ENCODE measurements at places on chromosomes 1 and 21.

DNA sequence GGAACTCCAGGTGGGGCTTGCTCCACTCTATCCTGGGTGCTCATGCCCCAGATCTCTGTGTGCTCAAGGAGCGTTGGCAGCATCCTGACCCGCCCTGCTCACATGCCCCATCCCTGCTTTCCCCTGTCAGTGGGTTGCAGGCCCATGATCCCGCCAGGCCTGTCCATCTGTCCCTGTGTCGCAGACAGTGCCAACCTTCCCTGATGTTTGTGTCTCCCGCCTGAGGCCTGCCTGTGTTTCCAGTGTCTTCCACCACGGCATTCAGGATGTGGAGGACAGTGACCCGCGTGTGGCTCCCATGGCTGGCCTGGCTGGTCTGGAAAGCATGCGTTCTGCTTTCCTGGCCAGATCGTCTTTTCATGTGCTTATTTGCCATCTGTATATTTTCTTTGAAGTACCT, 82.9 kb downstream of the PCBP3 start:
- no peak for DNase-seq

GRCh38 chr1:168714012-168714411, 15.0 kb downstream of the DPT start:
- DNase-seq, result no peak

DNA sequence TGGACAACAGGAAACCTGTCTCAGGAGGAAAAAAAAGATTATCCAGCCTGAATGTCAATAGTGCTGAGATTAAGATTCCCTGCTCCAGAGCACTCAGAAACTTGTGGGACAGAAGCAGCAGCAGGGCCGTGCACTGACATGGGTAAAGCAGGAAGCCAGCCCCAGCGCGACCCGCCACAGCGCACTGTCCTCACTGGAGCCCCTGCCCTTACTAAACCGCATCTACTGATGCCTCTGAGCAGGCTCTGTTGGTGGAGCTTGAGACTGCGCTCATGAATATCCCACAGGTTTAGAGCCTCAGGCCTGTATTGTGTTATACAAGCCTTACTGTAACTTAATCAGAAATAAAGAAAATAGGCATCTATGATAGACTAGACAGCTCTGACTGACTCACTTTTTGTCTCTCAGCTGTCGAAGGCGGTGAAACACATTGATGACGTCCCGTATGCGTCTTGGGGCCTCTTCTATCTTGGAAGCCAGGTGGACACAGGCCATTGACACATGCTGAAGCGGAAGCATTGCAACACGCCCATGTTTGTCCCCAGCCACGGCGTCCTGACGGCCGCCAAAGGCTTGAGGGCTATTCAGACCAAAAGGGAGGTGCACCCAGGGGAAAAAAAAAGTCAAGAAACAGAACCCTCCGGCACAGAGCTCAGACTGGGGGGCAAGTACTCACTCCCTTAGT, 1.2 kb downstream of the CCNL2 start:
- no peak for DNase-seq

- DNase-seq, result no peak
Measured at GRCh38 chr1:175540896-175541645, 202.3 kb downstream of the TNR start.

DNA sequence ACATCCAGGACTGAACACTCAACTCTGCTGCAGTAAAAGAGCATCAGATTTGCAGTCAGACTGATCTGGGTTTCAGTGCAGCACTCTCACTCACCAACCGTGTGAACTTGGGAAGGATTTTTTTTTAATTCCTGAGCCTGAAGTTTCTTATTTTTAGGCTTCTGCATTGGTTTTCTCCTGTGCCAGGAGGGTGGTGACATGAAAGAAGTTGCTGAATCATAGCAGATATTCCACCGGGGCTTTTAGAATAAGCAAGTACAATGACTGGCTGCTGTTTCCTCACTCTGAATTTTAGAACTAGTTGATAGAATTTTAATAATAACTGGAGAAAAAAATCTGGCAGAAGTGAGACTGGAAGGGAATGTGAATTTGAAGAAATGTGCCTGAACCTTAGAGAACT, 11.6 kb downstream of the ADAM30 start:
- no peak for DNase-seq

- peak; percentile 58 for DNase-seq
Measured at GRCh38 chr1:212909652-212910063, 40.7 kb upstream of the VASH2 start.

DNA sequence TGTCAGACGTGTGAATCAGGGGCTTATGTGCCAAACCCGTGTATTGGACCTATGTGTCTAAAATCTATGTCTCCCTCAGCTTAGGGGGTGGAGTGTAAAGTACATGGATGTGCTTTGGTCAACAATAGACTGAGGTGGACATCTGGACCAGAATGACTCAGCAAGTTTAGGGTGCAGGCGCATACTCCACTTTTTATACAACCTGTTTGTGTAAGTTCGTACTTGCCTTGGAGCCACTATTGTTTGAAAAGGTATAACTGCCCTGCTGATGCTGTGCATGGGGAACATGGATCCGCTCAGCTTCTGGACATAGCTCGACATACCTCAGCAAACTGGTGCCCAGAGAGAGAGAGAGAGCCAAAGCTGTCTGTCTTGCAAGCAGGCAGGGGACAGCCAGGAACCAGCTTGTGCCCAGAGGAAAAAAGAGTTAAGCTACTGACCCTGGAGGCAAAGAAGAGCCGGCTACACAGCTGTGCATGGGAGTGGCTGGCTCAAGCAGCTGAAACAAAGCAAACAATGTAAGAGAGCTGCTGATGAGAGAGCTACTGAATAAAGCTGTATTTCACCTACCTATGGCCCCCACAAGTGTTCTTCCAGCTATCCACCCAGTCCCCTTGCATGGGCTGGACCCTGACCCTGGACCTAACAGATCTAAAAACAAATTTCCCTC, 41.2 kb downstream of the GJA5 start:
- no peak for DNase-seq

- peak; percentile 16 for DNase-seq
Measured at GRCh38 chr21:44695641-44696040, 1.3 kb upstream of the KRTAP10-12 start.

- no peak for DNase-seq
Measured at GRCh38 chr1:168842916-168843315, 113.9 kb upstream of the DPT start.

GRCh38 chr1:222167896-222168295, 380.0 kb downstream of the HHIPL2 start:
- DNase-seq, result no peak

DNA sequence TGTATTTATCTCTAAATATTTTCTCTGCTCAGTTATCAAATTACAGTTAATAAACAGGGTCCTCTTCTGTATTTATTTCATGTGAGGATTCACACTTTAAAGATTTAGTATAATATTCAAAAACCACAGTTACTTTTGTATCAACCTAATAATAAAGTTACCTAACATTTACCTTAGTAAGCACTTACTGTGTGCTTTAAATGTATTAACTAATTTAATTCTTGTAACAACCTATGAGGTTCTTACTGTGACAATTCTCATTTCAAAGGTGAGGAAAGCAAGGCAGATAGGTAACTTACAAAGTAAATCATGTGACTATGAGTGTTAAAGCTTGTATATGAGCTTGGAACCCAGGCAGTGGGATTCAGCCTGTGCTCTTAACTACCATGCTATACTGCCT, 30.2 kb downstream of the DNAH14 start:
- DNase-seq, result no peak

All from H9 (cell line).